ENCODE measurements at places on chromosomes 3 and 15.
A peak's percentile ranks its signal among the peaks of the same experiment; 100 is the strongest.

- no peak for DNase-seq
These were observed 8.3 kb downstream of the EOGT start for GRCh38 chr3:69005071-69005790.

DNA sequence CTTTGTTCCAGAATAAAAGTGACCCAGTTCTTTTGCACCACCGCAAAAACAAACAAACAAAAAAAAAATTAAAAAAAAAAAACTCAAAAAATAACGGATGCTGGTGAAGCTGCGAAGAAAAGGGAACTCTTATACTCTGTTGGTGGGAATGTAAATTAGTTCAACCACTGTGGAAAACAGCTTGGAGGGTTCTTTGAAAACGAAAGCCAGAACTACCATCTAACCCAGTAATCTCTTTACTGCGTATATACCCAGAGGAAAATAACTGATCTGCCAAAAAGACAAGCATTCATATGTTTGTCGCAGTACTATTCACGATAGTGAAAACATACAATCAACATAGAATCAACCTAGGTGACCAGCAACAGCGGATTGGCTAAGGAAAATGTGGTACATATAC lies 298.9 kb upstream of the CBLB start:
- no peak for DNase-seq

DNA sequence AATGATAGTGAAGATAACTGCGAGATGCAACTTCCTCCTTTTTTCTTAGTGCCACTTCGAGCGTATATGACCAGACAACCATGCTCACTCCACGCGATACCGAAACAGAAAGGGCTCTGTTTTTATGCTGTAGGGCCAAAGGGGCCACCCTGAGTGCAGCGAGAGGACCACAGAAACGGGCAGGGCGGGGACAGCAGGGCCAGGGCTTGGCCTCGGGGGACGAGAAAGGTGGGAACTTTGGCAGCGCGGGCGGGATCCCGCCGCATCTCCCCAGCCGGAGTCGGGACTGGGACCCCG lies 483 bp downstream of the VPS13C start:
- peak; percentile 57 for DNase-seq

- no peak for DNase-seq
These were observed 32.4 kb upstream of the LDHAL6B start for GRCh38 chr15:59174151-59174834.

GRCh38 chr15:99929266-99929665 lies 196.0 kb upstream of the LYSMD4 start:
- no peak for DNase-seq

- DNase-seq = no peak
These were observed 305.2 kb upstream of the SEMA6D start for GRCh38 chr15:47412136-47412535.

GRCh38 chr3:23495507-23495906 lies 292.4 kb downstream of the UBE2E2 start:
- no peak for DNase-seq

DNA sequence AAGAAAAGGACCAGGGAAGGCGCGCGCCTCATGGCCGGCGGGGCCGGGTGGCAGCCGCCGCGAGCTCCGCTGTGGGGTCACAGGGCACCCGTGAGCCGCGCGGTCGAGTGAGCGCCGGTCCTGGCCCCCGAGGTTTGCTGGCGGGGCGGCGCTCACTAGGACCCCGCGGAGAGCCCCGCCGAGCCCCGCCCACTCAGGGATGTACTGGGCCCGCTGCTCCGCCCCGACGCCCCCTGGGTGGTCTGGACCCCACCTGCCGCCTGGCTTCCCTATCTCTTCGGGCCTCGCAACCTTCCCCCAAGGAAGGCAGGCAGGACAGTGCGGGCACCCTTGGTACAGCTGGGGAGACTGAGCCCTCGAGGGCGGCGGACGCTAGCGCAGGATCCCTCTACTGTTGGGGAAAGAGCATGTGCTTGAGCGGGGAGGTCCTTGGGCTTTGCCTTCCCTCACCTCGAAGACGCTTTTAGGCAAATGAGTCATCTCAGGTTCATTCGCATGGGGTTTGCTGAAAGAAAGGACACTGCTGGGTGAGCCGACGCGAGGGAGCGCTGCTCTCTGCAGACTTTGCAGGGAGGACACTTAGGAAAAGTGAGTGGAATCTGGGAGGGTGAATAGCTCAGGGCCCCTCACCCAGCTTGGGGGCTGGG lies at the start of gene CHRNB4:
CHRNB4 (minus strand) TSS at position 109 of the 647 bp plus-strand sequence; CDS start at position 32, 77 bp downstream.
- no peak for DNase-seq

GRCh38 chr3:135922903-135923250 lies 42.7 kb upstream of the PPP2R3A start:
- DNase-seq = no peak

DNA sequence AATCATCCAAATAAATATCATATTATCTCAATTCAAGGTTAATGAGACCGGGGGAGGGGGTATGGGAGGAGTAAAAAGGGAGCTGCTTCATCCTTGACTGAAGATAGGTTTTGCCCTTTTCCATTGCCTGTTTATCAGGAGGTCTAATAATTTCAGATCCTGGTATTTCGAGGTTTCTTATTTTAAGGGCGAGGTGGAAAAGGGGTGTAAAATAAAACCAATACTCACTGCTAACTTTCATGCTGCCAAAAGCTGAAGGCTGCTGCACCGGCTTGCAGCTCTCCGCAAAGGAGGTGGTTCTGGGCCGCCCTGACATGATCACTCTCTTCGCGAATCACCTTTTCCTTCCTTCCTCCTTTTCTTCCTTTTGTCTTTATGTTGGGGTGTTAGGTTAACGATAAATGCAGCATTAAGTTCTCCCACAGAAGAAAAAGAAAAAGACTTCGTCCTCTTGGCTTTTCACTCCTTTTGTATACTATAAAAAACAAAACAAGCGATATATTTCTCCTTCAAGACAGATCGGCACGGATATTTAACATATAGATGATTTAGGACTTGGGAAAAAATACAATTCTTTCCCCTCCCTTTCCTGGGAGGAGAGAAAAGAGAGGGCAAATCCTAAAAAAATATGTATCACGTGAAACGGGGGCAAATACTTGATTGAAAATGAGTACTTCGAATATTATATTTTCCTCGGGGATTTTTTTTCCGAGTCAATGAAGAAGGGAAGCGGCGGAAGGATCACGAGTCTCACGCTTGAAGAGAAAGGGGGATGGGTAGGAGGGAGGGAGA lies 932 bp downstream of the GSK3B start:
- DNase-seq = no peak

DNA sequence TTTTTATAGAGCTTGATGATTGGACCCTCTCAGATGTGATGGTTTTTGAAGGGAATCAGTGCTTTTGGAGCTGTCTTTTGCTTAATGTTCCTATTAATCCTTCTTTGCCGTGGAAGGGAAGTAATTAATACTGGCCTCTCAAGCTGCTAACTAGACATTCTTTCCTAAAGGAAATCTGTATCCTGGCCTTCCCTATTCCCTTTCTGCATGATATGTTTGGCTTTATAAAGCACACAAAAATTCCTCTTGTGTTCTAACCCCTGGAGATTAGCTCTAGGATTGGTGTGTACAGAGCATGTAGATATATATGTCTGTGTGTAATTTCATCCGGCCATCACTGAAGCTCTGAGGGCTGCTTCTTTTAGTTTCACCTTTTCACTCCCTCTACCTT lies 6.9 kb downstream of the ATXN7 start:
- DNase-seq = no peak

DNA sequence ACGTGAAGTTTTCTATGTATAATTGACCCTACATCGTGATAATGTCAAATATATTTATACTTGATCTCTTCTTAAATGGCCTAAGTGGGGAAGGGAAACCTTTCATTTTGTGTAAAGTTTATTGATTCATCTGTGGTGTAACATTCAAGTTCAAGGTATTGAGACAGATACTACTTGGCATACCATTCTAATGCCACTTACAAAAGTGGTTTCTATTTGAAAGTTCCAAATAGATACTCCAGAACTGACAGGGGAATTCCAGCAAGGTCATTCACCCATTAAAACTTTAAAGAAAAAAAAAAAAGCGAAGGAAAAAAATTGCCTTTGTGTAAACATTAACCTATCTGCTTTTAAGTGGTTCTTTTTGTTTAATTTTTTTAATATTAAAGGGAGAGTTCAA lies 45.3 kb upstream of the MAP3K13 start:
- DNase-seq = no peak
